ENCODE measurements at places on chromosomes 5 and 9. TPM values are rescaled to one million over a fixed set of nuclear protein-coding genes. Genes with fewer than 3 reads are reported as not detected.

The PRDM9 gene
- polyA plus RNA-seq: not detected

- no peak for DNase-seq
Measured at GRCh38 chr5:74009502-74009901, 383.5 kb downstream of the ARHGEF28 start.

GRCh38 chr9:70101265-70101664, 57.6 kb downstream of the MAMDC2 start:
- no peak for DNase-seq

The AK8 gene
- polyA plus RNA-seq: 2.0 TPM

GRCh38 chr5:53350368-53350767, 130.1 kb upstream of the FST start:
- DNase-seq: no peak

The OR1Q1 gene
- not detected for polyA plus RNA-seq
